MCF 10A (cell line): ENCODE measurements at places on chromosomes 11 and 22. TPM values are rescaled to one million over a fixed set of nuclear protein-coding genes. Genes with fewer than 3 reads are reported as not detected.

DCHS1 gene
- 0.19 and 0.27 TPM in 2 replicates for total RNA-seq

TMEM191B gene
- not detected in 2 replicates for total RNA-seq

SLC22A9 gene
- not detected in 2 replicates for total RNA-seq

DNA sequence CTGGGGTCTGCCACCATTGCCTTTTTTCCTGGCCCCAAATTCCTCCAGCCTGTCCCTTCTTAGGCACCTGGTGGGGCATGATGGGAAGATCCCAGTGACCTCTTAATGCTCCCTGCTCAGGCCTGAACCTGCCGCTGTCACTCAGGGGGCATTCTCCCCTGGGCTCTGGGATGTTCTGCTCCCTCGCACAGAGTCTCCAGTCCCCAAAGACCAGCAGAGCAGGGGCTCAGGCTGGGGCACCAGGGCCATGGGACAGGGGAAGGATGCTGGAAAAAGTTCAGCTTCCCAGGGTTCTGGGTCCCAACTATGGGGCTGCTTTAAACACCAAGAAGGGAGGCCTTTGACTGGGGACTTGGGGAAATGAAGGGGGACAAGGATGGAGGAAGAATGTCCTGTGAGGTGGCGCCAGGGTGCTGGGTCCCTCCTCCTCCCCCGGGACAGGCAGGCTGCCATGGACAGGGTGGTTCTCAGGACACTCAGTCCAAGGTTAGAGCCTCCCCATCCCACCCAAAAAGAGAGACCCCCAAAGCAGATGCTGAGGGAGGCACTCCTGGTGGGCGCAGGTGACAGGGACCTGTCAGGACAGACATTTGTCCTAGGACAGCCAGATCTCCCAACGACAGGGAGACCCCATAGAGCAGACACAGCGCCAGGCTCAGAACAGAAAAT, 30.8 kb downstream of the IGLL5 start:
- DNase-seq = no peak

FHIP1B gene
- total RNA-seq = 44.6 and 51.1 TPM in 2 replicates

ARHGAP8 gene
- total RNA-seq = 10.3 and 18.6 TPM in 2 replicates

DNA sequence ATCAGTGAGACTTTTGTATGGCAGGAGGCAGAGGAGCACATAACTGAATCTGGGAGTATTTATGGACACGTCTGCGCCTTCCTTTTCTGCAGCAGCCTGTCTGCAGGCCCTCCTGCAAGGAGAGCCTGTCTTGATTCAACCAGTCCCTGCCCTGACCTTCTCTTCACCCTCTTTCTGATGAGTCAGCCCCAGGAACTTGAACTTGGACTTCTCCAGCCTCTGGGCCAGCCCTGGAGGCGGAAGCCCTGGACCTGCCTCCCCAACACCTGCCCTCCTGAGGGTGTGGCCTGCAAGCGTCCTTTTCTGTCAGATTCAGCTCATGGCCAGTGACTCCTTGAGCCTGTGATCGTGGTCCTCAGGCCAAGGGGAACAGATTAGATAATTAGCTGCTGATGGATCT, 20.0 kb downstream of the DAGLA start:
- DNase-seq = peak; percentile 90

- no peak for DNase-seq
These were observed 921 bp upstream of the NUCB2 start for GRCh38 chr11:17275400-17276235.

- peak; percentile 13 for DNase-seq
These were observed 945 bp downstream of the ROBO3 start for GRCh38 chr11:124865902-124866851.

DNA sequence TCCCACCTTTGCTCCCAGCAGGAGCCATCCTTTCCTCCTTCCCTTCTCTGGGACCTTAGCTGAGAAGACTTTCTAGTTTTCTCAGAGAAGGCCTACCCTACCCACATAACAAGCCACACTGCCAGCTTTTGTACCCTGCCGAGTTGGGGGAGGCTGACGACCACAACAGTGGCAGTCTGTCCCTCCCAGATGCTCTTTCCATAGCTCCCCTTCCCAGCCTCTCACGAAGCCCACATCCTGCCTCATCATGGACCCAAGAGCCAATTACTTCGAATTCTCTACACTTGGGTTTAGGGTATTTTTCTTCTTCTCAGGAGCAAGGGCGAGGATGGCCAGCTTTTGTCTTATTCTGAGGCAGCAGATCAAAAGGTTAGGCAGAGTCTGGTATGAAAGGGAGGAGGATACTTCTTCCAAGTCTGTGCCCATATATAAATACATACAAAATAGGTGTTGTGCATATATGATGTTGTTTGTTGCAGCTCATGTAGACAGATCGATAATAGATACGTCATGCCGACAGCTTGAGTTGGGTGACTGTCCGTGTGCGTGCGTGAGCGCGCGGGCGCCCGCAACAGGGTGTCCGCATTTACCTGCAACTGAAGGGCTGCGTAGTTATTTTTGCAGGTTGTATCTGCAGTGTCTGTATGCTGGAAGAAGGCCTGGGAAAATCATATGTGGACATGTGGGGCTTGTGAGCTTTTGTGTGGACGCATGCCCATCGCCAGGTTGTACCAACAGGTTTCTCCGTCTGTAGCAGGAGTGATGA, 846 bp upstream of the NRGN start:
- no peak for DNase-seq

DNA sequence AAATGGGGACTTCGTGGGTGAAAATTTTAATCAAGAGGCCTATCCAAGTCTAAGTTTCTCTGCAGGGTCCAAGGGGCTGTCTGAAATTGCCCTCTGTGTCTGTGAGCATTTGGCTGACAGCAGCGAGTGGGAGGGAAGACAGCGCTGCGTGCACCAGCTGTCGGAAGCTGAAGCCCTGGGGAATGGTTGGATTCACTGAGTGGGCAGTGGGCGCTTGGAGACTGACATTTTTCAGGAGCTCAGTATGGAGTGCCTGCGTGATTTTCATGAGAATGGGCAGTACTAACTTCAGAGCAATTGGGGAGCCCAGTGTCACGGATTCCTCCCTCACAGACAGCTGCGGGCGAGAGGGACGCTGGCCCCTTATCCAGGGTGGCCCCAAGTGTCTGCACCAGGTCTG, 388.8 kb upstream of the B3GAT1 start:
- DNase-seq = no peak

DNA sequence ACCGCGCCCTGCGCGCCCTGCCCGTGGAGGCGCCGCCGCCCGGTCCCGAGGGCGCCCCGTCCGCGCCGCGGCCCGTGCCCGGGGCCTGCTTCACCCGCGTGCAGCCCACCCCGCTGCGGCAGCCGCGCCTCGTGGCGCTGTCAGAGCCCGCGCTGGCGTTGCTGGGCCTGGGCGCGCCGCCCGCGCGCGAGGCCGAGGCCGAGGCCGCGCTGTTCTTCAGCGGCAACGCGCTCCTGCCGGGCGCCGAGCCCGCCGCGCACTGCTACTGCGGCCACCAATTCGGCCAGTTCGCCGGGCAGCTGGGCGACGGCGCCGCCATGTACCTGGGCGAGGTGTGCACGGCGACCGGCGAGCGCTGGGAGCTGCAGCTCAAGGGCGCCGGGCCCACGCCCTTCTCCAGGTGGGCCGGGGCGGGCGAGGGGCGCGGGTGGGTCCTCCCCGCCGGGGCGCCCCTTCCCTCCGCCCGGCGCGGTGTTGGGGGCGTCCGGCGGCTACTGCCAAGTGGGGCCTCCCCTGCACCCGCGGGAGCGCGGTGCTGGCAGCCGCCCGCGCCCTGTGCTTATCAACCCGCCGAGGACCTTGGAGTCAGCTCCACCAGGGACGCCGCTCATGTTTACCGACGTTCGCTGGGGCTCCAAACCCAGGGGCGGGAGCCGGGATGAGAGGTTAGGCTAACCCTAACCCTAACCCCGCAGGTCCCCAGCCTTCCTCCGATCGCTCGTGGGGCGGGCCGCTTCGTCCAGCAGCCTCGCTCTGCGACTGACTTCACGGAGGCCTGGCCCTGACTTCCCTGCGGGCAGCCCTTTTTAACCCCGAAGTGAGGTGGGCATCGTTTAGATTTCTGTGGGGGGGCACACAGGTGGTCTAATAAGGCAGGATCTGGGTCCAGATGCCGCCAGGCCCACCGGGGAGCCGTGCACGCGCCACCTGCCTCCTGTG, 649 bp downstream of the SELENOO start:
- no peak for DNase-seq

PHLDB1 gene
- total RNA-seq = 31.1 and 36.2 TPM in 2 replicates

MPPED1 gene
- total RNA-seq = not detected in 2 replicates

GRCh38 chr11:4862447-4863236, 13.6 kb upstream of the OR51S1 start:
- no peak for DNase-seq

FAM76B gene
- 25.0 and 28.5 TPM in 2 replicates for total RNA-seq

NOX4 gene
- not detected in 2 replicates for total RNA-seq

B4GALNT4 gene
- 20.0 and 25.9 TPM in 2 replicates for total RNA-seq

DNA sequence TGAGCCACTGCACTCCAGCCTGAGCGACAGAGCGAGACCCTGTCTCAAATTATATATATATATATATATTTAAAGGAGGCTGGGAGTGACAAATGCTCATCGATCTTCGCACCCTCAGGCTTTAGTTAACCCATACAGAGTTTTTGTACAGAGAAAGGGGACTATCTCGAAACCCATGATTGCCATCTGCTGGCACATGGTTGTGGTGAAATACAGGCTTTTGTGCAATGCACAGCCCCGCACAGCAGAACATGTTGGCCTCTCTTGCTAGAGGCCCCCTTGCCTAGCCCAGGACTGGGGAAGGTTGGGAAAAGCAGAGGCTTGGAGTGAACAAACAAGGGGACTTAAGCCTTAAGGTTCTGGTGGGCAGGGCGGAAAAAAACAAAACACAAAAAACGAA, 3.6 kb downstream of the MYBPC3 start:
- peak; percentile 47 for DNase-seq

GRCh38 chr11:117794135-117794534, 2.9 kb downstream of the DSCAML1 start:
- DNase-seq = no peak

DNA sequence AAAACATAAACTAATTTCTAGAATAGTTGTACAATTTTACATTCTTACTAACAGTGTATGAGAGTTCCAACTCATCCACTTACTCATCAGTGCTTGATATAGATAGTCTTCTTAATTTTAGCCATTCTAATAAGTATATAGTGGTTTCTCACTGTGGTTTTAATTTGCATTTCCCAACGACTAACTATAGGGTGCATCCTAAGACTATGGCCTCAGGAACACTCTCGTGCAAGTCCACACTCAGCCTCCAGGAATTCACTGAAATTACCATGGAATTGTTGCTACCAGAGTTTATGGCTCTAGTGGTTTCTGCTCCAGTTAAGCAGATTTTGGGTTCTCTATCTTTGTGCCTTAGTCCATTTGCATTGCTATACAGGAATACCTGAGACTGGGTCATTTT, 60.1 kb upstream of the GUCY1A2 start:
- peak; percentile 10 for DNase-seq
